ENCODE measurements at places on chromosomes 12 and 14.
A peak's percentile ranks its signal among the peaks of the same experiment; 100 is the strongest.

- DNase-seq: no peak
Measured at GRCh38 chr12:86662464-86662863, 406.3 kb upstream of the MGAT4C start.

DNA sequence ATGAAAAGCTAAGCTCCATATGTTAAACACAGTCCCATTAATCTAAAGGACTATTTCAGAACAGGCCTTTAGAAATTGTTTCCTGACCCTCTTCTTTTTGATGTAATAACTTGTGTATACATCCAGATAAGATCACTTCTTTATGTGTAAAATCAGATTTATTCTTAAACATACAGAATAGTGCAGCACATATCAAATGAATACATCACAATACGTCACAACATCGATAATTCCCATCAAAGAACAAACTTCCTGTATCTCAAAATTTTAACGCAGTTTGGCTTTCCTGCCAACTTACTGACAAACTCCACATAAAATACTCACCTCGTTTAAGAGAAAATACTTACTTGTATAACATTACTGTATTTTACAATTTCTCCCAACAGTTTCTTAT, 108.7 kb downstream of the ITPR2 start:
- no peak for DNase-seq

DNA sequence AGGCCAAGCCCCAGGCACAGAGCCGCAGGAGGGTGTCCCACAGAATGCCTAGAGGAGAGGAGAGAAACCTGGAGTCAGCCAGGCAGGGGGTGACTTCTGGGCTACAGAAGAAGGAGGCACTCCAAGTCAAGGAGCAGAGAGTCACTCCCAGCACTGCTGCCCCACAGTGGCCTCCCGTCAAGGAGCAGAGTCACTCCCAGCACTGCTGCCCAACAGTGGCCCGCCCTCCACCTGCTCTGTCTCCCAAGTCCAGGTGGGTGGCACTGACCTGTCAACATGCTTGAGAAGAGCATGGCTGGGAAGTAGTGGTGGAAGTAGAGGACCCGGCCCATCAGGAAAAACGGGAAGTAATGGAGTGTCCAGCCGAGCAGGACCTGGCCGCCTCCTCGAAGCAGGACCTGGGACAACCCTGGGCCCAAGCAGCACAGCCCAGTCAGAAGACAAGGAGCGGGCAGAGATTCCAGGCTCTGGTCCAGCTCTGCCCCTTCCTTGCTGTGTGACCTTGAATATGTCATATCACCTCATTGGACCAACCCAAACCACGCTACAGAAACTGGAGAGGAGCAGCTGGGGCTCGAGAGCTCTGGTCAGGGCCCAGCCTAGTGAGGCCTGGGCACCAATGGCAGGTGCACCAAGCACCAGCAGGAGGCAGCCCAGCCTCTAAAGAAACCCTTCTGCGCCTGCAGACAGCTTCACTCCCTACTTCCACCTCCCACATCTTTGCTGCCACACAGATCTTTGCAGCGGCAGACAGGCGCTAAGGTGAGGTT, 7.6 kb upstream of the NGB start:
- no peak for DNase-seq

DNA sequence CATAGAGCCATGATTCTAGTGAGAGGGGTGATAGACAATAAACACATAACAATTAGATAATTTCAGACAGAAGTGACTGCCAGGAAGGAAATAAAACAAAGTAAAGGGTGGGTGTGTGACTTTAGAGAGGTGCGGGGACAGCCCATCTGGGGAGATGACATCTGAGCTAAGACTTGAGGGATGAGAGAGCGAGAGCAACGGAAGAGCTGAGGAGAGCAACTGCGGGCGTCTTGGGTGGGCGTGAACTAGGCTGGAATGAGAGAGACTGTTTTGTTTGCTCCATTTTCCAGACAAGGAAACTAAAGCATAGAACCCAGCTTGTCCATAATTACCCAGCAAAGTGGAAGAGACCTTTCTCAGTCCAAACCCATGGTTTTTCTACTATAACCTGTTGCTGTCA, 25.3 kb downstream of the NRXN3 start:
- no peak for DNase-seq

- no peak for DNase-seq
Measured at GRCh38 chr14:51445001-51445390, 204.9 kb downstream of the TMX1 start.

- no peak for DNase-seq
Measured at GRCh38 chr12:32296567-32296966, 102.8 kb upstream of the FGD4 start.

DNA sequence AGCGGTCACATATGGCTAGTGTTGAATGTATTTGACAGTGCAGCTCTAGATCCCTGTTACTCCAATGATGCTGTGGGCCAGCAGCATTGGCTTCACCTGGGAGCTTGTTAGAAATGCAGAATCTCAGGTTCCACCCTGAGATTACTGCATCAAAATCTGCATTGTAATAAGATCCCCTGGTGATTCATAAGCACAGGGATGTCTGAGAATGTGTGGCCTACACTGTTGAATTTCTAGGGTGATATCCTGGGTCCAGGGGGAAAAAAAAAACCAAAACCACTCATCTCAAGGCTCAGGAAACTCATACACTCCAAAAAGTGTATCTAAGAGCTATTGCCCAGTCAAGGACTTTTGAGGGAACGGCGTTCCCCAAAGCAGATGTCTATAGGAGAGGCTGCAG, 196.8 kb downstream of the PPM1H start:
- no peak for DNase-seq

DNA sequence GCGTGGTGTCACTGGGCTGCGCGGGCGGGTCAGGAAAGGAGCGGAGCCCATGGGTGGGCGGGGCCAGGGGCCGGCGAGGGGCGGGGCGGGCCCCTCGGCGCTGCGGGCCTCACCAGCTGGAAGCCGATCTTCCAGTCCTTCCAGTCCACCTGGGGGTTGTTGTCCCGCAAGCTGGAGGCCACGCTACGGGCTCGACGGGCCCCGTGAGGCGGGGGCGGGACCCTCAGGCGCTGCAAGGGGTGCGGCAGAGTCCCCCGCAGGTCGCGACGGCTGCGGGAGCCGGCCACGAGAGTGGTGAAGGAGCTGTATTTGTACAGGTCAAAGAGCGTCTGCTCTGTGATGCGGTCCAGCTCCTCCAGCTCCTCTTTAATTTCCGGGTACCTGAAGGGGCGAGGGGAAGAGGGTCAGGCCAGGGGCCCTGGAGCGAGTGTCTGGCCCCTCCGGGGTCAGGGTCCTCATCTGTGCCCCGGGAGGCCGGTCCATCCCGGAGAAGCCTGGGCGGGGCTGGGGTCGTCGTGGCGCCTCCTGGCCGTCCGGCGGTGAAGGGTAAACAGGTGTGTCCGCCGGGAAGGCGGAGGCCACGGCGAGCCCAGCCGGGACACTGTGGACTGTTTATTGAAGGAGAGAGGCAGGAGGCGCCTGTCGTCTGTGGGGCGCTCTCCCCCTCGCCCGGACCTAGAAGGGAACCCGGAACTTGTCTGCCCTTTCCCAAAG, 11.9 kb downstream of the SCNN1A start:
- peak; percentile 77 for DNase-seq

GRCh38 chr14:22509751-22510300, 79.2 kb downstream of the DAD1 start:
- DNase-seq: no peak

- DNase-seq: no peak
Measured at GRCh38 chr12:27018037-27018436, 3.9 kb upstream of the TM7SF3 start.

- peak; percentile 49 for DNase-seq
Measured at GRCh38 chr14:67620217-67620785, 581 bp downstream of the ARG2 start.

DNA sequence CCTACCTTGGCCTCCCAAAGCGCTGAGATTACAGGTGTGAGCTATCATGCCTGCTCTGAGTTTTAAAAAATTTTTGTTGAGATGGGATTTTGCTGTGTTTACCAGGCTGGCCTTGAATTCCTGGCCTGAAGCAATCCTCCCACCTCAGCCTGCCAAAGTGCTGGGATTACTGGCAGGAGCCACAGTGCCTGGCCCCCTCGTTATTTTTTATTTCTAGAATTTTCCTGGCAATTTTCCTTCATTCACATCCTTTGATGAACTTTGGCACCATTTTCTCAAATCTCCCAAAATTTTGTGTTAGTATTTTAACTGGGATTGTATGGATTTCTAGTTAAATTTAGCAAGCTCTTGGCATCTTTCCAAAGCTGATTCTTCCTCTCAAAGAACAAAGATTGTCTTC, 24.6 kb upstream of the SCARB1 start:
- DNase-seq: no peak

DNA sequence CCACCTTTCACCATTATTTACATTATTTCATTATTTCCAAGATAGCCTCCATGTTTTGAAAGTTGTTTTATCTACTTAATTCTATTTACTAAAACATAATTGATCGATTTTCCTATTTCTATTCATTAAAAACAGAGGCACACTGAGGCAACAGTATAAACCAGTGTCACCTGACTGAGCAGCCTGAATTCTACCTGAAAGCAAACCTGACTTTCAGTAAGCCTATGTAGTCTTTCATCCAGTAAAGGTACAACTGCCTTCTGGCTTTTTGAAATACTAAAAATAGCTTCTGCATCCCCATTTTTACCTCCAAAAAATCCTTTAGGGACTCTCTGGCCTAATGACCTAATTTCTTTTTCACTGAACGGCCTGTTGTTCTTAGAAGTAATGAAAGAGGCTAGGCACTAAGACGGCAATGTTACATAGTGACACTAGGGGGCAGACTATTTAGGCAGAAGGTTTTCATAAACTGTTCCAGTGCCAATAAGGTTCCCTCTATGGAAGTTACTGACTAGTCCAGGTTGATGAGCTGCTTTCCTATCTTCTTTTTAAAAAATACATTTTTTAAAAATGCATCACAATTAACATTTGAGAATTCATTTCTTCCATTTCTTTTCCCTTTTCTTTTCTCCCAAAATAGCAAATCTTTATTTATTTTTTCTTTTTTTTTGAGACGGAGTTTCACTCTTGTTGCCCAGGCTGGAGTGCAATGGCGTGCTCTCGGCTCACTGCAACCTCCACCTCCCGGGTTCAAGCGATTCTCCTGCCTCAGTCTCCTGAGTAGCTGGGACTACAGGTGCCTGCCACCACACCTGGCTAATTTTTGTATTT, 17.5 kb downstream of the ANAPC5 start:
- no peak for DNase-seq

GRCh38 chr12:121008347-121009098, 7.8 kb downstream of the C12orf43 start:
- no peak for DNase-seq

GRCh38 chr12:4555804-4556203, 6.2 kb upstream of the DYRK4 start:
- DNase-seq: no peak

- no peak for DNase-seq
Measured at GRCh38 chr14:71247106-71247505, 339.8 kb downstream of the PCNX1 start.

DNA sequence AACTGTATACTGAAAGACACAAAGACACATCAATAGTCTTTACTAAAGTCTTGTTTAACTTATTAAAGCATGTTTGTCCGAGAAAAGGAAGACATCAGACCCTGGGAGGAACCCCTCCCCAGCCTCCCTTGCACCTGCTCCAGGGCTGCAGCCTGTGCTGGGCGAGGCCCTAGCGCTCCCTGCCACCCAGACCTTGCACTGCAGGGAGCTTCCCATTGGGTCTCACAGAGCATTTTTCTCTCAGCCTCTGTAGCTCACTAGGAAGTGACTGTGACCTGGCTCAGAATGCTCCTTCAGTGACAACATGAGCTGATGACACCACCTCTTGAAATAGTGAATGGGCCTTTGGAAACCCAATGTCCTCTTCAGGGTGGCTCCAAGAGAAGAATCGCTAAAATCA, 461.2 kb downstream of the TMEM121 start:
- no peak for DNase-seq
